ENCODE measurements at places on chromosomes 2 and 18. TPM values are rescaled to one million over a fixed set of nuclear protein-coding genes. Genes with fewer than 3 reads are reported as not detected.

Gene FAHD2B
- total RNA-seq: 5.3 TPM

Gene GCG
- total RNA-seq: not detected

Gene L3MBTL4
- 0.33 TPM for total RNA-seq

Gene HTR2B
- 1.3 TPM for total RNA-seq

Gene REEP1
- 0.98 TPM for total RNA-seq

Gene ANKAR
- total RNA-seq: 7.9 TPM

Gene ZC3H15
- total RNA-seq: 59.4 TPM

Gene RAD51AP2
- not detected for total RNA-seq

Gene TFPI
- 693 TPM for total RNA-seq

Gene SERPINB13
- total RNA-seq: not detected

Gene SERPINB10
- total RNA-seq: not detected

Gene SATB2
- total RNA-seq: 1.3 TPM

Gene SPEG
- 1.4 TPM for total RNA-seq

Gene AGAP1
- total RNA-seq: 13.2 TPM

Gene IL36A
- total RNA-seq: not detected

Gene CASP8
- 6.2 TPM for total RNA-seq

Gene IMPACT
- 27.9 TPM for total RNA-seq

Gene SRD5A2
- not detected for total RNA-seq

Gene IL36G
- total RNA-seq: not detected

Gene GNLY
- total RNA-seq: not detected

Gene TMEM198
- total RNA-seq: not detected

Gene CCBE1
- total RNA-seq: 3.3 TPM

Gene RASGRP3
- total RNA-seq: 117 TPM
